Cerebellar cortex (tissue), 1 donor: ENCODE measurements at places on chromosomes 2 and 18.

DNA sequence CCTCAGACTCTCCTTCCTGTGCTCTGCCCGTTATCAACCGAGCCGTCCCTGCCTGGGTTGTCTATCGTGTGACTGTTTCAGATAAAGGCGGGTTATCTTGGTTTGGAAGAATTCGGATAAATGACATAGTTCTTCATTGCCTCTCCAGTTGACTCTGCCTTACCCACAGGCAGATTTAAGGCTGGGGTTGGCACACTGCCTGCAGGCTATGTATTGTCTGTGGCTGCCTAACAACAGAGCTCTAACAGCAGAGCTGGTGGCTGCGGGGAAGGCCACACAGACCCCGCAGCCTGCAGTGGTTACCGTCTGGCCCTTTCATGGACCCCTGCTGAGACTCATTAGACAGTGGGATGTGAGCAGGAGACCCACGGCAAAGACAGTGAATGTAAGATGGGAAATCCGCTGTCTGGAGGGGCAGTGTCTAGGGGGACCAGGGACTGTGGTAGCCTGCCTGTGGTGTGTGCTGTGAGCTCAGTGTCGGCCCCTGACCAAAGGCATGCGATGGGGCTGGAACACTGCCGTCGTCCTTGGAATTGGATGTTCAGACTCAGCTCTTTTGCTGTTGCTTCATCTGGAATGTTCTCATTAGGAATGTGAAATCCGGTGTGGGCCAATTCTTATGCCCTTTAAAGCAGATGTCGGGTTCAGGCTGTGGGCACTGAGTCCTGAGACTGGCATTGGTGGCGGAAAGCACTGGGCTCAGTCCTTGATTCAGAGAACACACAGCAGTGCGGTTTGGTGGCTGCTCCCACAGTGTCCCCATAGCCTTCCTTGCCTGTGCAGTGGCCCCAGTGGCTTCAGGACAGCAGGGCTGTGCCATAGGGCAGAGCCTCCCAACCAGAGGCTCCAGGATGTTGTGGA, 44.5 kb downstream of the SH3RF3 start:
- DNase-seq, result no peak

GRCh38 chr2:193469251-193469650, 1274.5 kb upstream of the TMEFF2 start:
- no peak for DNase-seq

- DNase-seq, result no peak
Measured at GRCh38 chr2:59490994-59491393, 1062.5 kb downstream of the BCL11A start.

GRCh38 chr18:13316063-13316462, 97.5 kb downstream of the LDLRAD4 start:
- DNase-seq, result no peak

GRCh38 chr2:113198048-113198789, 24.4 kb downstream of the PSD4 start:
- no peak for DNase-seq

GRCh38 chr2:157160111-157160510, 97.4 kb upstream of the GALNT5 start:
- DNase-seq, result no peak

DNA sequence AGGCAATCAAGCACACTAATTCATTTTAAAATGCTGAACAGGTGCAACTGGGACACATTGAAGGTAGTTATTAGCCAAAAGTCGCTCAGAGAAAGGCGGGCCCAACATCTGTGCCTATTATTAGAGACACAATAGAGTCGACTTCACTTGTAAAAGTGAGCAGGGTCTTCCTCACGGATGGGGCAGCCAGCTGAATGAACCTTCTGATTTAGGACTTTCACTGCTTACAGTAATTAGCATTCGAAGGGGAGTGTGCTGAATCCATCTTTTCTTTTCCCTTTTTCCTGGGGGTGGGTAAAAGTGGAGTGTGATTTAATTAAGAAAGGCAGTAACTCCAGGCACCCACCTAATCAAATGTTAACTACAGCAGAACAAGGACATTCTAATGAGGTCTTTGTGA, 677.7 kb downstream of the DCDC2C start:
- DNase-seq, result no peak

DNA sequence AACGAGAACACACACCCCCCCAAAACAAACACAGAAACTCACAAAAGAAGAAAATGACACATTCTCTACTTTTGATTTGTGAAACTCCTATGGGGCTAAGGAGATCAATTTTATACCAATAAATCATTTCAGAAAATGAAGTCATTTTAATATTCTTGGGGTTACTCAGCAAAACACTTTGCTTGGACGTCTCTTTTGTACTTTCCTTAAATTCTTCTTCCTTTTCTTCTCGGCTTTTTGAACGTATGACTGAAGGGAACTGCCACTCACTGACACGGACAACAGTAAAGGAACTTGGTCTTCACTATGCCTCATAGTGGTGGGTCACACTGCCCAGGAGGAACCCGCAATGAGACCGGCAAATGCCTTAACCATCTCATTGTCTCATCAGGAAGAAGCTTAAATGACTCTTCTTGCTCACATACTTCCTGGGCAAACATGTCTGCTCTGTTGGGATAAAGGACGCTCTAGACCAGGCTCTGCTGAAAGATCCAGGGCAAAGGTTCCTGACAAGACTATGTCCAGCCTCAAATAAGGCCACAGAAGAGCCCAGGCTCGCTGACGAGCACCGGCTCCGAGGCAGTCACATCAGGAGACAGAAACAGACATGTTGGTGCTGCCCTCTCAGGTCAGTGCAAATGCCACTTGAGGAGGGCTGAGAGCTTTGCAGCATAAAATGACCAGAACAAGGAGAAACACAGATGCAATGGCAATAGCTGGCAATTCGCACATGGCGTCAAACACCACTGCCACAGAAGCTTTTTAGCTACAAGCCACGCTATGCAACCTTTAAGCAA, 205.5 kb downstream of the TGIF1 start:
- DNase-seq, result peak; percentile 47

- no peak for DNase-seq
Measured at GRCh38 chr2:191061381-191061980, 47.5 kb upstream of the STAT1 start.

- DNase-seq, result peak; percentile 71
Measured at GRCh38 chr18:34978953-34979608, 62.1 kb upstream of the MAPRE2 start.

DNA sequence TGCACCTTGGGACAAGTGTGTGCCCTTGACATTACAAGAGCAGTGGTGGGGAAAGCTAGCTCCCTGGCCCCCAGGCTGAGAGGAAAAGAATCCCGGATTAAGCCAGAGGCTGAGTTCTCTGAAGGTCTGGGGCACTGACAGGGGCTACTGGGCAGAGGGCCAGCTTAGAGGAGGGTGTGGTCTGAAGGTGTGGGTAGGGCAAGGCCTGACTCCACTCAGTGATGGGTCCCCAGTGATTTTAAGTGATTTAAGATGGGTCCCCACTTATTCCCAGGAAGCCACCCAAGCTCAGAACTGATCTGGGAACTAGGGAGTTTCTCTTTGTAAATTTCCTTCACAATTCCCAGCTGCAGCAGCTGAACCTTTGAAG, 8.8 kb downstream of the TMEM37 start:
- no peak for DNase-seq

GRCh38 chr2:72115110-72116080, 32.3 kb downstream of the CYP26B1 start:
- no peak for DNase-seq

DNA sequence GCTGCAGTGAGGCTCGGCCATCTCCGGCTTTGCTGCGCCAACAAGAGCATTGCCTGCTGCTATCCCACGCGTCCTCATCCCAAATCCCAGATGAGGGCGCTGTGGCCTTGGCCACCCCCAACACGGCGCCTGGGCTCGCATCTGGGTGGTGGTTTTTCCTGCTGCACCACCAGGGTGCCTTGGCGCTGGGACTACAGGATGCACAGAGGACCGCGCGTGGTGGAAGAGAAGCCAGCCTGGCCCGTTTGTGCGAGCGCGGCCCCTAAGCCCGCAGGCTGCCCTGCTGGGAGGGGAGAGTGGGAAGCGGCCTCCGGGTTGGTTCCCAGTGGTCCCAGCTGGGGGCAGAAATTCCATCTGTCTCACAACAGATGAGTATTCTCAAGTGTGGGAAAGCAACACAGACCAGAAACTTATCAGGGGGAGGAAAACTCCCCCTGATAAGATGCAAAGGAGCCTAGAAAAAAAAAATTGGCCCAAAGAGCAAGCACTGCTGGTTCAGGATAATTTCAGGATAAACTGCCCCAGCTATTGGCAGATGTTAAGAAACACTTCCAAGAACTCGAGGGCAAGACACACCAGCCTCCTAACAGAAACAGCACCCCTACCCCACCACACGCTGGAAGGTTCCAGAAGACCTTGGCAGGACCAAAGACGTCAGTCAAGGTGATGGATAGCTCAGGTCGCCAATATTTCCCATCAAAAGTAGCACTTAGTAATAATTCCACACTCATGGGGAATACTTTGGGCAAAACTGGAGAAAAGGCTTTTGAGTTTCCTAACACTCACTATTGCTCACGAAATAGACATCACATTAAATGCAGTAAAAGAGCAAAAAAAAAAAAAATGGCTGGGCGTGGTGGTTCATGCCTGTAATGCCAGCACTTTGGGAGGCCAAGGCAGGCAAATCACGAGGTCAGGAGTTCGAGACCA, 152.1 kb downstream of the PXDN start:
- DNase-seq, result peak; percentile 28

GRCh38 chr2:201915446-201915845, 109.1 kb downstream of the CDK15 start:
- DNase-seq, result no peak

DNA sequence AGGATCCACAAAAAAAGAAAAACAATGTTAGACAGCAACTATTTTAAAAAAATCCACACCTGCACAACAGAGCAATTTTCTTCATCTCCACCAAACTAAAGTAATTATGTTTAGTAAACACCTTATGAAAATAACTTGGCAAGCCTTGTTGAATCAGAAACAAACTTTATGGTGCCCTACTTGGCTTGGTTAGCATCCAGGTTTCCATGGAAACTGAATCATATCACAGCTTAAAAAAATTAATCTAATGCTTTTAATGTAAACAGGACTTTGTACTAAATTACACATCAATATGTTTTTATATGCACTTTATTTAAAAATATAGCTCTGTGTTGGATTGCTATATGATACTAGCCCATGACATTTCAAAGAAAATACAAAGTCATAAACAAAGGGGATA, 1882.4 kb downstream of the SUCLG1 start:
- DNase-seq, result no peak

GRCh38 chr2:114108824-114109416, 219.0 kb downstream of the ACTR3 start:
- no peak for DNase-seq

DNA sequence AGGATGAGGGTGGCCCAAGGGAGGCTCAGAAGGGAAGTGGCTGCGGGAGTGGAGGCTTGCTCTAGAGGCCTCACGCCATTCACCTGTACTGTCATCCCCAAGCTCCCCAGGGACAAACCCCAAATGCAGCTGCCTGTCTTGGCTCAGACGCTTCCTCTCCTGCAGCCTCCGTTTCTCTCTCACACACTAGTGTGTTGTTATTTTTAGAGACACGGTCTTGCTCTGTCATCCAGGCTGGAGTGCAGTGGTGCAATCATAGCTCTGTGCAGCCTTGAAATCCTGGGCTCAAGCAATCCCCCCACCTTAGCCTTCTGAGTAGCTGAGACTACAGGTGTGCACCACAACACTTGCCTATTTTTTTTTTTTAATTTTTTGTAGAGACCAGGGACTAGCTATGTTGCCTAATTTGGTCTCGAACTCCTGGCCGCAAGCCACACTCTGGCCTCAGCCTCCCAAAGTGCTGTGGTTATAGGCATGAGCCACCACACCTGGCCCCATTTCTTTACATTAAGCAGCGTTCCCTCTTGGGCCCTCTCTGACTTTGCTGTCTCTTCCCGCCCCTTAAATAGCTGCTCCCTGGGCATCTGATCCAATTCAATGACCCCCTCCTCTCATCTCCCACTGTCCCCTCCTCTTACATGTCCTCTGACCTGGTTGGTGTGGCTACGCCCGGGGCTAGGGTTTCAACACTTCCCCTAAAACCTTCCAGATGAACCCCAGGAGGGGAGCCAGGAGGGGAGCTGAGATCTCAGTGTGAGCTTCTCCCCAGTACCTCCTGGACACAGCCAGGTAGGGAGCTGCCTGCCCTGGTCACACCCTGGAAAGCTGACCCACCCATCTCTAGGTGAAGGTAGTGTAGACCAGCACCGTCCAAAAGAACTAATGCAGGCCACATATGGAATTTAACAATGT, 24.0 kb upstream of the LOXHD1 start:
- no peak for DNase-seq

DNA sequence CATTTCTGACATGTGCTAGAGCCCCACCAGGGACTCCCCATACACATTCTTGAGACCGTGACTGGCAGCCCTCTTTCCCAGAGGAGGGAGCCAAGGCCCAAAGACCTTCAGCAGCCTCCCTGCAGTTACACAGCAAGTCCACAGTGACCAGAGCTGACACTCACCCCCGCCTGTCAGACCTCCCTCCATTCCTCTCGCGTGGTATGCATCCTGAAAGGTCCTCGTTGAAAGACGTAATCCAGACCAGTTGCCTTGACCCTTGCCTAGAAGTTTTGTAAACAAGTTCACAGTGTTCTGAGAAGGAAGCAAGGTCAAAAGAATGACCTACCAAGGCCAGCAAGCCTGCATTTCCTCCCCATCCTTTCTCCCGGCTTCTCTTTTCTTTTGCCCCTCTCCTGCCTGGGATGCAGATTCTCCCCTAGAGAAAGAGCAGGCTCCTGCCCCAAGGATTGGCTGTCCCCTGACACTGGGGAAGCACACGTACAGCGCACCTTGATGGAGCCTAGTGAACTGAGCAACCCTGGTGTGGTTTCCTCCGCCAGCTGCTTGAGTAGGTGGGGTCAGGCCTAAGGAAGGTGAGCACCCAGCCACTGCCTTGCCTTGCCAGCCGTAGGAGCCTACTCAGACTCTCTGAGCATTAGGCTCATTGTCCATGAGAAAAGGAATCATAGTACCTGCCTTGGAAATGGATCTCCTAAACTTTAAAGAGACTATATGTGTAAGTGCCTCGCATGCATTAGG, 18.3 kb downstream of the TRIB2 start:
- no peak for DNase-seq

DNA sequence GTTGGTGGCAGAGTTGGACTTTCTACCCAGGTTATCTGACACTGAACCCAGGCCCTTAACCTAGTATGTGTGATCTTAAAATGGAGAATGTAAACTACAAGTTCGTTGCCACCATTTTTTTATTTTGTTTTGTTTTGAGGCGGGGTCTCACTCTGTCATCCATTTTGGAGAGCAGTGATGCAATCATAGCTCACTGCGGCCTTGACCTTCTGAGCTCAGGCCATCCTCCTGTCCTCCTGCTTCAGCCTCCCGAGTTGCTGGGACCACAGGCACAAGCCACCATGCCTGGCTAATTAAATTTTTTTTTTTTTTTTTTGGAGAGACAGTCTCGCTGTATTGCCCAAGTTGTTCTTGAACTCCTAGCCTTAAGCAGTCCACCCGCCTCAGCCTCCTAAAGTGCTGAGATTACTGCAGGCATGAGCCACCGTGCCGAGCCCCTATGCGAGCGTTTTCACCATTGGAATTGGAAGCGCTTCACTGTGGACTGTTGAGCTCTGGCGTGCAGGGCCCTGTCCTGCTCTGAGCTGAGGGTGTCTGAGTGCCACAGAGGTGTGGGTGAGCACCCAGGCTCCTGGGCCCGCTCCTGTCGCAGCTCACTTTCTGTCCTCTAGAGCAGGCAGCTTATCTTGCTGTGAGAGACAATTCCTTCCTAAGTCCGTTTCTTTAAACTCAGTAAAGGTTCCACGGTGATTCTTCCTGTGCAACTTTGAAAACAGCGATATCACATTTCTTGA, 186.9 kb downstream of the LDLRAD4 start:
- no peak for DNase-seq
